ENCODE measurements at places on chromosomes 7 and 10. TPM values are rescaled to one million over a fixed set of nuclear protein-coding genes. Genes with fewer than 3 reads are reported as not detected.
A peak's percentile ranks its signal among the peaks of the same experiment; 100 is the strongest.

DNA sequence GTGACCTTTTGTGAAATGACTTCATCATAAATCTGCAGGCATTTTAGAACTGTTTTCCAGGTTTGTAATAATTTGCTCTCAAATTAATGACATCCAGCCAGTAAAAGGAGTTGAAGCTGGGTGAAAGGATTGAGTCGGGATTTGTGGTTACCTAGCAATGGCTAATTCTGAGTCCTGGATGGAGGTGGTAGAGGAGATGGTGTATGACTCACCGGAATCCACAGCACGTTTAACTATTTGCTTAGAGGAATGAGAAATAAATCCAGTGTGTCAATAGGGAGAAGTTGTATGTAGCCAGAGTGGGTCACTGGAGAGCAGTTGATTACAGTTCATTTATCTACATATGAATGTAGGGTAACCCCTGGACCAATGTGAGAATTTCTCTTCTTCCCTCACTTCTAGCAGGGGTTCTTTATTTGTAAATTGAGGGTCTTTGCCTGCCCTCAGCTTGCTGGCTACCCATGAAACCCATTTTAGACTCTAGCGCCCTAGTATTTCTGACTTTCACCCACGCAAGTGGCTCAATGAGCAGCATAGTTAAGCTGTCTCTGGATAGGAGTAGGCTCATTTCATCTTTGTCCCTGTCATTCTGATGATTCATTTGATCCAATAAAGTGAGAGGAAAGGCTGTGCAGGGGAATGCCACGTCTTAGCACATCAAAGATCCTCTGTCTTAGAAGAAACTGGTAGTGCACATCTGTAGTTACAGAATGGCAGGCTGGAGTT lies 547.8 kb downstream of the SORCS3 start:
- no peak for DNase-seq

DNA sequence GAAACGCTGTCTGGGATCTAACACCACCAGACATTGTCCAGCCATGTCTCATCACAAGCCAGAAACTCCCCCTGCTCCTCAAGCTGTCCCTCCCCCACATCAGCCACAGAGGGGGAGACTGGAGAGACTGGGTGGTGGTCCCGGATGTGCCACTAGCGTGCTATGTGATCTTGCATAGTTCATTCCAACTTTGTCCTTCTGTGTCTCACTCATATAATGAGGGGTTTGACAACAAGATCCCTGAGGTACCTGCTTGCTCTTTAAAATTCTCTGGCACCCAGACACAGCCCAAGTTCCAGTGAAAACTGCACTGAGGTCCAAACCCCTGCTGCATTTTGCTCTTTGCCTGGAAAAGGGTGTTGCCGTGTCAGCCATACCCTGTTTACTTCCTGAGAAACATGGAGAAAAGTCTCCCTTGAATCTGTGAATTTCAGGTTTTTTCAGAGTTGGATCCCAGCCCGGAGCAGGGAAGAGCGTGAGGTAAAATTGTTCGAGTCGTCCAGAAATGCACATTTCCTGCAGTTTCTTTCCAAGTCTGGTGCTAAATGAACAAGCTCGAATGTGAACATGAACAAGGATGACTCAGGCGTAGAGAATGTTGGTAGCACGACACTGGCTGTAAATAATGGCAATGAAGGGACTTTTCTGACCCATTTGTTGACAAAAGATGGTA lies 156.6 kb downstream of the CCDC3 start:
- DNase-seq, result peak; percentile 21

- DNase-seq, result no peak
Measured at GRCh38 chr7:77831481-77831880, 32.9 kb downstream of the PHTF2 start.

- DNase-seq, result no peak
Measured at GRCh38 chr10:1431229-1431628, 306.1 kb downstream of the ADARB2 start.

- no peak for DNase-seq
Measured at GRCh38 chr7:45216181-45216580, 58.6 kb downstream of the RAMP3 start.

GRCh38 chr10:129030996-129031843 lies 435.8 kb upstream of the MGMT start:
- DNase-seq, result peak; percentile 29

- DNase-seq, result no peak
Measured at GRCh38 chr7:55470261-55470660, 102.0 kb downstream of the VOPP1 start.

DNA sequence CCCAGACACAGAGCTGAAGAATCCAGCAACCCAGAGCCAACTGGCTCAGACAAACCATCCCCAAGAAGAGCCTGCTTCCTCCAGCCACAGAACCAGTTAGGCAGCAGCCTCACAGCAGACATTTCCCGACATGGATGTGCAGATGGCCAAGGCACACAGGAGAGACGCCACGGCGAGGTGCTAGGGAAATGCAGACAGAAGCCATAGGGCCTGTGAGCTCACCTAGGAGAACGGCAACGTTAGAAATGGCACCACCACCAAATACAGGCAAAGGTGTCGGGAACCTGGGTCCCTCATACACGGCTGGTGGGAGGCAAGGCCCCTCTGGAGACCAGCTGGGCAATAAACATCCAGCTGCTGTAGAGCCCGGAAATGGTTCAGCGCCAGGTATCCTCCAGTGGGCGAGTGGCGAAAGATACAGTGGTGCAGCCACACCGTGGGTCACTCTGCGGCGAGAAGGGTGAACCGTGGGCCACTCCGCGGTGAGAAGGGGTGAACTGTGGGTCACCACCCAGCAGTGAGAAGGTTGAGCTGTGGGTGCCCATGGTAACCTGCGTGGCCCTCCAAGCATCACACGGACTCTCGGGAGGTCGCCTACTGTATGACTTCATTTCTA lies 31.2 kb downstream of the JAKMIP3 start:
- no peak for DNase-seq

- no peak for DNase-seq
Measured at GRCh38 chr7:46165276-46165675, 244.2 kb upstream of the IGFBP3 start.

DNA sequence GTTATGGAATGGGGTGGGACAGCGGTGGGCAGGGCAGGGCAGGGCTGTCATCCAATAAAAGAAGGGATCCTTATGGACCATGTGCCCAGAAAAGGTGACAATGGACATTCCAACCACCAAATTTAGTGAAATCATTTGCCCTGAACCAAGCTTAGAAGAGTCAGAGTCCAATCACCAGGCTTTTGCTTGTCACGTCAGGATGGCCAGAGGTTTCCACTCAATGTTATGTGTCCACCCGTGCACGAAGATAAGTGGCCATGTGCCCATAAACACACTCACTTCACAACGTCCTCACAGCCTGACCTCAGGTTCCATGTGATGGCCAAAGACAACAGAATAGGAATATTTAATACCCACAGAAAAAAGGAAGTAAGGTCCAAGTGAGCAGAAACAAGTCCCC lies 36.6 kb upstream of the PLPP4 start:
- no peak for DNase-seq

DNA sequence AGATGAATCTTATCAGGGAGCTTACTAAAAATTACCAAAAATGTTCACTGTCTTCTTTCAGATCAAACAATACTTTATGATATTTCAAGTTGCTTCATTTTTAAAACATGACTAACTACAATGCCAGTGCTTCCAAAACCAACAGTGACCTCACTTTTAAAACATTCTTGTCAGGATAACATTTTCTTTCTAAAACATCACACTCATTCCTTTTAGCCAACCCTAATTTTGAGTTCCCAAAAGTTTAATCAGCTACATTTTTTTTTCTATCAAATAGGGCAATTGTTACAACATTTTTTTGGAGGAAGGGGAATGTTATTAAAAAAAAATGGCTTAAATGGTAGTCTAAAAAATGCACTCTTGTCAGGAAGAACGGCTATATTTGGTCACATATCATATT lies 37.3 kb downstream of the RTKN2 start:
- no peak for DNase-seq

DNA sequence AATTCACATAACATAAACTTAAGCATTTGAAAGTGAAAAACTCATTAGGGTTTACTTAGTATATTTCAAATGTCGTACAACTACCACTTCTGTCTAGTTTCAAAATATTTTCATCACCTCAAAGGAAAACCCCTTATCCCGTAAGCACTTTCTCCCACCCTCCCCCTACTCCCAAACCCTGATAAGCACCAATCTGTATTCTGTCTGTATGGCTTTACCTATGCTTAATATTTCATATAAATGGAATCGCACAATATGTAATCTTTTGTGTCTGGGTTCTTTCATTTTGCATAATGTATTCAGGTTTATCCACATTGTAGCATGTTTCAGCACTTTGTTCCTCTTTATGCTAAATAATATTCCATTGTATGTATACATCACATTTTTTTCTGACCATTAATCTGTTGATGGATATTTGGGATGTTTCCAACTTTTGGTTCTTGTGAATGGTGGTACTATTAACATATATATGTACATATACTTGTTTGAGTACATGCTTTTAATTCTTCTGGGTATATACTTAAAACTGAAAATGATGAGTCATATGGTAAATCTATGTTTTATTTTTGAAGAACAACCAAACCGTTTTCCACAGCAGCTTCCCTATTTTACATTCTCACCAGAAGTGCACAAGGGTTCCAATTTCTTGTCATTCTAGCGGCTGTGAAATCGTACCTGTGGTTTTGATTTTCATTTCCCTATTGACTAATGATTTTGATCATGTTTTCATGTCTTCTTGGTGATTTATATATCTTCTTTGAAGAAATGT lies 6.2 kb upstream of the STARD3NL start:
- no peak for DNase-seq

DNA sequence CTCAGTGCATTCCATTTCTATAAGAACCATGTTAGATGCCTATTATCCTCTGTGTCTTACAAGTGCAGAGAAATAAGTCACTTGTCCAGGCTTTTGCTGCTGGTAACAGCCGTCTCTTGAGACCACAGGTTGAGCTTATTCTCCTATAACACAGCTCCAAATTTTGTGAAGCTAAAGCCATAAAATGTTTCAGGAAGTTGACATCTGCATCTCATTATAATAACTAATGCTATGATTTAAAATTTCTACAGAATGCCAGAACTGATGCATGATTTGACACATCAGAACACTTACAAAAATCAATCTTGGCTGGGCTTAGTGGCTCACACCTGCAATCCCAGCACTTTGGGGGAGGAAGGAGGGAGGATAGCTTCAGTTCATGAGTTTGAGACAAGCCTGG lies 986.9 kb downstream of the TYW1 start:
- DNase-seq, result no peak

DNA sequence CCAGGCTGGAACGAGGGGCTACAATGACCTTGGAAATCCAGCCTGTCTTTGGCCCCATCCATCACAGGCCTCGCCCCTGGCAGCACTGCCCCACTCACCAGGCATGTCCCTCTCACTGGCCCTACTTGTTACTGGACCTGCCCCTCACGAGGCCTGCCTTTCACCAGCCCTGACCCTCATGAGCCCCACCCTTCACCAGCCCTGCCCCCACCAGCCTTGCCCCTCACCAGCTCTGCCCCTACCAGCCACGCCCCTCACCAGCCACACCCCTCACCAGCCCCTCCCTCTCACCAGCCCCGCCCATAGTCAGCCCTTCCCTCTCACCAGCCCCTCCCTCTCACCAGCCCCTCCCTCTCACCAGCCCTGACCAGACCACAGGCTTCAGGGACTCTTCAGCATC lies 57.8 kb downstream of the COL26A1 start:
- no peak for DNase-seq

DNA sequence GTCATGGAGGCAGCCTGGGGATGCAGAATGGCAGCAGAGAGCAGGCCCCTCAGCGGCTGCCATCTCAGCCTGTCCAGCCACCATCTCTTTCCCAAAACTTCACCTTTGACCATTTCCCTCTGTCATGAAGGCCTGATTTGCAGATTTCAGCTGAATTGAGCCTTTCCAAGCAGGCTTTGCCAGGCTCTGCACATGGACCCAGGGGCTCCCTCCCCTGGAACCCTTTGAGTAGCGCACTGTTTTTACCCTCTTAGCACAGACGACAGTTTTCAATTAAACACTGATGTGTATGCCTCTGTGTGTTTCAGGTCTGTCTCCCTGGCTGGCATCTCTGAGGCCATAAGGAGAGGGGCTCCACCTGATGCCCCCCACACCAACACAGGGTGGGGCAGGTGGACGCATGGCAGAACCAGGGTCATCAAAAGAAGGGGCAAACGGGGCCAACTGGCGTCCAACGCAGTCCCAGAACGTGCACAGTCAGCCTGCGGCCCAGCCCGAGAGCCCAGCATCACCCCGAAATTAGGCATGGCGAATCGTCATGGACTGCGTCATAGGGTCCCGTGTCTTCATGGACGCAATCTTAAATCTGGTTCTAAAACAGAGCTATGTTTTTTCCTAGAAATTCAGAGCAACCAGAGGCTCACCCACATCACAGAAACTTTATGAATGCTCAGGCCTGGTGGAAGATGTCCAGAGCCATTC lies 185.0 kb upstream of the TCERG1L start:
- no peak for DNase-seq

- DNase-seq, result no peak
Measured at GRCh38 chr10:102795453-102796406, 41.5 kb downstream of the CYP17A1 start.

DNA sequence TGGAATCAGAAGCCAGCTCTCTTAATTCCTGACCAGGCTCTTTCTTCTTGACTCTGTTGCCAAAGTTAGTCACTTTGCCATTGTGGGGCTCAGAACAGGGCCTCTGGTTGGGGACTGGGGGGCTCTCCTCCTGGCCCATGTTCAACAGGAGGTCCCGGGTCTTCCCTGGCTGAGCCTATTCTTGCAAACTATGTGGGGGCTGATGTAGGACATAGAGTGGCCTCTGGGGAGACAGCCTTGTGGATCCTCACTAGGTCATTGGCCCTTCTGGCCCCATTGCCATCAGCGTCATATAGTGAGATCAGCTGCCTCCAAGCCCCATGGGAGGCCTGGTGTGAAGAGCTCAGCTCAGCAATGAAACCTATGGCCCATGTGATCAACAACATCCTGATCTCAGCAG lies 77.6 kb upstream of the LEP start:
- DNase-seq, result no peak

GRCh38 chr10:33665501-33665900 lies 331.0 kb upstream of the NRP1 start:
- DNase-seq, result no peak

The CALML5 gene
- not detected for total RNA-seq

The ENO4 gene
- not detected for total RNA-seq

The SLC18A2 gene
- total RNA-seq, result 1.2 TPM

The SGPL1 gene
- total RNA-seq, result 59.8 TPM

The TMEM72 gene
- total RNA-seq, result 17.6 TPM

The PNLIPRP1 gene
- not detected for total RNA-seq

The HOXA10 gene
- total RNA-seq, result 25.4 TPM
